ENCODE measurements at places on chromosomes 3 and 15.

DNA sequence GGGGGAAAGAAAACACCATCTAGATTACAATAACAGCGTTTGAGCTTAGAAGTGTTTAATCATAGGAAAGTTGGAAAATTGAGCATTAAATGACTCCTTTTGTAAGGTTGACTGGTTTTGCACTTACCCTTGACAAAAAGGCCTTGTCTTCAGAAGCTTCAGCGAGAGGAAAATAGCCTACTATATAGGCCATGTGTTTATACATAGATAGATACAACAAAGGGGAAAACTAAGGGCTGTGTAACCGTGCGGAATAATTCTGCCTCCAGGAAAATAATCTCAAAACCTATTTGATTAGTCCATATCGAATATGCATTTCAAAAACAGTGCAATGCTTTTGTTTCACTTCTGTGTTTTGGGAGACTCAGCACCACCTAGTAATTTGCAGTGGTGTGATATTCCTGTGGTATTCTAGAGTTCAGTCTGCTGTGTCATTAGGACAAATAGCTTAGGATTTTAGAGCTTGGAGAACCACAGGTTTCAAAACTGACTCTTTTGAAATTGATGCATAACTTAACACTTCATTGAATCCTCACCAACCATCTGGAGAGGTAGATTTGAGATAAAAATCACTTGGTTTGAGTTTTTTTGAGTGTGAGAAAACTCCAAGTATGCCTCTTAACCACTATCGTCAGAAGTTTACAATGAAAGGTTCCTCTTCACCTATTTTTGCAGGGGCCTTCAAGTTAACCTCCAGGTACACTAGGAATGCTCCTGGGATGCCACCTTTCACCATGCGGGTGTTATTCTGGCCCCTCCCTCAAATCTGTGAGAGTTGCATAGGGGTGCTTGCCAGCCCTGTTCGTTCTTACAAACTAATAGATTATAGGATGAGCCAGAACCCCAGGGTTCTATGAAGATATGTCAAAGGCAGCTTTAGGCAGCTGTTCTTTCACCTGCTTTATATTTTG lies 1.9 kb downstream of the ARHGAP31 start:
- DNase-seq = no peak
- peak overlapping the region; percentile 91 for H3K4me3 ChIP-seq
- H3K27ac ChIP-seq = peak overlapping the region; percentile 94
- H3K4me1 ChIP-seq = peaks cover 34% of the 10 kb centered on the region

GRCh38 chr3:170421111-170421641 lies 2.5 kb downstream of the CLDN11 start:
- peaks cover 29% of the 10 kb centered on the region for H3K27me3 ChIP-seq
- no peak overlapping the region for H3K4me3 ChIP-seq
- H3K4me1 ChIP-seq = peaks cover 14% of the 10 kb centered on the region

DNA sequence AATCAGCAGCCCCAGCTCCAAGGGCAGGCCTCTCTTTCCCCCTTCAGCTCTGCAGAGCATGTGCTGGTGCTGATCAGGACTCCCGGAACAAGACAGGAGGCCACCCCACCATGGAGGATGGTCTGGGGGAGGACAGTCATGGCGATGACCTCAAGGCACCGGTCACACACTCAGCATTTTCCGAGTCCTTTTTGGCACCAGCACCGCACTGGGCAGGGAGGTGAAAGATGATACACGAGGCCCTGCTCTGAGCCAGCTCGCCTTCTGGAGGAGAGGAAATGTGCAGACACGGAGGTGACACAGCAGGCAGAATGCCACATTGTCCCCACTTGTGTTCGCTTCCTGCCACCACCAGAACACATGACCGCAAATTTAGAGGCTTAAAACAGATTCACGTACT lies 61.8 kb upstream of the SEC61A1 start:
- no peaks in the 10 kb centered on the region for H3K27me3 ChIP-seq
- H3K4me3 ChIP-seq = no peak overlapping the region
- DNase-seq = no peak
- no peaks in the 10 kb centered on the region for H3K4me1 ChIP-seq
- no peaks in the 10 kb centered on the region for H3K36me3 ChIP-seq

DNA sequence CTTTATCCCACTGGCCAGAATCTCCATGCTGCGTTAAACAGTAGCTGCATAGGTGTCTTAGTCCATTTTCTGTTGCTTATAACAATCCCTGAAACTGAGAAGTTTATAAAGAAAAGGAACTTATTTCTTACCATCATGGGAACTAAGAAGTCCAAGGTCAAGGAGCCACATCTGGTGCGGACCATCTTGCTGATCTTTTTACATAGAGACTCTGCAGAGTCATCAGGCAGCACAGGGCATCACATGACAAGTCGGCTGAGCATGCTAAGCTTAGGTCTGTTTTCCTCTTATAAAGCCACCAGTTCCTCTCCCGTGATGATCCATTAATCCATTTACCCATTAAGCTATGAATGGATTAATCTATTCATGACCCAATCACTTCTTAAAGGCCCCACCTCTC lies 22.4 kb upstream of the FAM174B start:
- no peaks in the 10 kb centered on the region for H3K27me3 ChIP-seq
- no peak overlapping the region for H3K4me3 ChIP-seq
- H3K4me1 ChIP-seq = peaks cover 7% of the 10 kb centered on the region

- H3K4me1 ChIP-seq = peaks cover 2% of the 10 kb centered on the region
- no peaks in the 10 kb centered on the region for H3K27me3 ChIP-seq
- no peak for DNase-seq
- H3K27ac ChIP-seq = no peak overlapping the region
- H3K4me3 ChIP-seq = no peak overlapping the region
Measured at GRCh38 chr3:159831466-159831865, 157.2 kb upstream of the IL12A start.

DNA sequence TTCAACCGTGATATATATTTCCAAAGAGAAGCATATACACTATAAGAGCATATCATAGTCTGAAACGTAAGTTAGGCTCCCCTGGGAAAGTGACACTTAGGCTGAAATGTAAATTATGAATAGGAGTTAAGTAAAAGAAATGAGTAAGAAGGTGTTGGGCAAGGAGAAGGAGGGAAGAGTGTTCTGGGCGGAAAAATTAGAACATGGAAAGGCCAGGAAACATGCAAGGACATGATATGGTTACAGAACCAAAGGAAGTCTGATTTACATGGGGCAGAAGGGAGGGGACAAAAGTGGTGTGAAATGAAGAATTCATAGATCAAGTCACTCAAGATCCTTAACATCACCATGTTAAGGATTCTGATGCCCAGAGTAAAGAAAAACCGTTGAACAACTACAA lies 75.2 kb downstream of the SCAPER start:
- H3K27me3 ChIP-seq = no peaks in the 10 kb centered on the region
- no peaks in the 10 kb centered on the region for H3K4me1 ChIP-seq
- no peak overlapping the region for H3K4me3 ChIP-seq
- H3K36me3 ChIP-seq = no peaks in the 10 kb centered on the region
- no peak for DNase-seq
- H3K27ac ChIP-seq = no peak overlapping the region

DNA sequence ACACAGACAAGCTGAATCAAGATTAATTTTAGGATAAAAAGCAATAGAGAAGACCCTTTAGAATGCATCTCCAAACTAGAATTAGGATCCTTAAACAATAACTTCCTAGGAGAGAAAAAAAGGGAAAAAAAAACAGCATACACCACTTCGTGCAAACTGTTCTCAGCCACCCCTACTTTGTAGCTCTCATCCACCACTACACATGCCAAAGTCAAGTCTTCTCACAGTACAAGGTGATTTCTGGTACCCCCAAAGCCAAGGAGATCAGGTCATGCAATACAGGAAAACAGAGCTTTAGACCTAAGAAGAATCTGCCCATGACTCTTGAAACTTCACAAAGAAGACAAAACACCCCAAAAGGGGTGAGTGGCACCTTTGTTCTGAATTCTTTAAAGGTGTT lies 166.9 kb downstream of the SUCNR1 start:
- no peak for DNase-seq
- no peak overlapping the region for H3K4me3 ChIP-seq
- no peaks in the 10 kb centered on the region for H3K4me1 ChIP-seq
- H3K27me3 ChIP-seq = no peaks in the 10 kb centered on the region
